NCI-H774 (cell line): ENCODE measurements at places on chromosomes 3 and 15.
A peak's percentile ranks its signal among the peaks of the same experiment; 100 is the strongest.

- DNase-seq = no peak
Observed at GRCh38 chr3:14424711-14425580, 22.5 kb downstream of the SLC6A6 start.

- DNase-seq = no peak
Observed at GRCh38 chr15:69532856-69533255, 80.2 kb downstream of the RPLP1 start.

GRCh38 chr15:40941528-40942336 lies 11.5 kb upstream of the CHAC1 start:
- peak; percentile 77 for DNase-seq

GRCh38 chr3:26731843-26732242 lies 109.3 kb downstream of the LRRC3B start:
- DNase-seq = no peak

DNA sequence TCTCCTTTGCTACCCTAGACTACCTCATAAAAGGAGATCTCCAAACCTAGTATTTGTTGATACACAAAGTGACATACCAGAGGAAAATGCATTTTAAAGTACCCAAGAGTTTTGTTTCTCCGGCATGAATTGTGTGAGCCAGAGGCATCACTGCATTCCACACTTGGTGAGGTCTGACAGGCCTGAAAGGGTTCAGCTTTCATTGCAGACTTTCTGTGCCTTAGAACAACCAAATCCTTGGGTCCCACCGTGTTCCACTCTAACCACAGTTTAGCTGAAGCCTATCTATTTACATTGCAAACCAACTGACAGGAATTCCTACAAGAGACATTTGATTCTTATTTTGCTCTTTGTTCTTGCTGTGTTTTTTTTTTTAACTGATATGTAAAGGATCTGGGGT lies 21.0 kb upstream of the EID1 start:
- no peak for DNase-seq

DNA sequence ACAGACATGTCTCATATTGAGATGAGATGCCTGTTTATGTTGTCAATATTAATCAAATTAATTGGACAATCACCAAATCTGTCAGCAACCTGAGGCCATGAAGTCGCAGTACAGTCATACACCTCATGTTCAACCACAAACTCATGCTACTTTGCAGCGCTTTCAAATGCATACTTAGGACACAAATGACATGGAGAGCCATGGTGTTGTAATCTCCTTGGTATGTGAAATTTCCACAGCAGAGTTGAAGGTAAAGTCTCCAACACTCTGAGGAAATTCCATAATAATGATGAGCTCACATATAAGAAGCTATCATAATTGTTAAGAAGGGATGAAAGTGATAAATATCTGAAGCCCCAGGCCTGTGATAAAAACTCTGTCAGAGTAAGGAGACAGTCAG lies 873.9 kb downstream of the MCTP2 start:
- no peak for DNase-seq

DNA sequence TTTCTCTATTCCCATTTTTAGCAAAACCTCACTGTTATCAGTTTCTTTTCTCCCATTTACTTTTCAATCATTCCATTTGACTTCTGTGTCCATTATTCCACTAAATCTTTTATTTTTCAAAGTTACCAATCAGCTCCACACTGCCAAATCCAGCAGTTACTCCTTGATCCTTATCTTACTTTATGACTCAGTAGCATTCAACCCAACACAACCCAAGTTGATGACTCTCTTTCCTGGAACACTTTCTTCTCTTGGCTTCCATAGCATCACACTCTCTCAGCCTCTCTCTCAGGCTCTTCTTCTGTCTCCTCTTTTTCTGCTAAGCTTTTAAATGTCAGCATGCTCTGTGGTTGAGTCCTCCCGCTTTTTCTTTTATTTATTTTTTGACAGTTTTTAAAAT lies 36.3 kb downstream of the RASGRP1 start:
- DNase-seq = no peak

GRCh38 chr15:33968224-33968623 lies at the start of gene CHRM5:
TSS of gene CHRM5 (plus strand) at chr15:33968497. CDS start at chr15:34062718, 94,221 bp downstream.
- no peak for DNase-seq

DNA sequence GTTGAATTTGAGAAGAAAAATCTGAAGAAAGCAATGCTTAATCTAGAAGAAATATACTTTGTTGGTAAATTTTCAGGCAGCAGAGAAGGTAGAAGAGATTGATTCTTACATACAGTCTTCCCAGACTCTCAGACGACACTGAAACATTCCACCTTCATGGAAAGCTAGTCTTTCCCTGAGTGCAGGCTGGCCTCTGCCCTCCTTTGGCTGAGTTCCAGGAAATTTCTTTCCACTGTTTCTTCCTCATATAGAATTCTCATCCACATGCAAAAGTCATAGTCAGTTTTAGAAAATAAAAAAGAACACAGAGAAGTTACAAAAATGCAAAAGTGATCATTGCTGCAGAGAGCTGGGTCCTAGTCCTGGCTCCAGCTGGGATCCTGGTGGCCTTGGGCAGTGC lies 142.5 kb upstream of the PRR23C start:
- no peak for DNase-seq

DNA sequence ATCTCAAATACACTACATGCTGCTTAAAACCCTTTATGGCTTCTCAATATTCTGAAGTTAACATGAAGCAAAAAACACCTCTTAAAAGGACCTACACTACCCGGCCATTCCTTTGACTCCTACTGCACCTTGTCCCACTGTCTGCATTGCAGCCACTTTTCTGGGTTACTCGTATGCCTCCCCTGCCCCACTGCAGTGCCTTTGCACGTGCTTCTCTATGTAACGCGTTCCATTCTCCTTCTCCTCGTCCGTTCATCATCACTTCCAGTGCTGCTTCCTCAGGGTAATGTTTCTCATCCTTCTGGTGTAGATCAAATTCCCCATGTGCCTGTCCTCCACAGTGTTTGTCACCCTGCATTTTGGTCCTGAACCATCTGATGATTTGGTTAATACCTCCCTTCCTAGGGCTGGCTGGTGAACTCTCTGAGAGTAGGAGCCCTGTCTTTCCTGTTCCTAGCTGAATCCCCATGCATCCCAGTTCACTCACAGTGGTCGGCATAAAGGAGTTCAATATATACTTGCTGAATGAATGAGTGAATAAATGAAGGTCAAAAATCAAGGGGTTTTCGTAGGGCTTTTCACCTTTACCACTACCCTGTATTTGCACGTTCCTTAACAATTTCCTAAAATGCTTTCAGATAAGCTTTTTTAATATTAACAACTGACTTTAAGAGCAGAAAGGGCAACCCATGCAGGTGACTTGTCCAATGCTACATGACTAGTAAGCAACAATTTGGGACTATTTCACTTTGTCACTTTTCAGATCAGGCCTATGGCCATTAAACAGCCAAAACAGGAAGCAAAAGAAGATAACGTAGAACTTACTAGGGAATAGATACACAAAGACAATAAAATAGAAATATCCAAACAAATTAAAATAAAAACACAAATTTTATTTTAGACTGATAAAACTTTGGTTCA lies 2.4 kb upstream of the STT3B start:
- no peak for DNase-seq

DNA sequence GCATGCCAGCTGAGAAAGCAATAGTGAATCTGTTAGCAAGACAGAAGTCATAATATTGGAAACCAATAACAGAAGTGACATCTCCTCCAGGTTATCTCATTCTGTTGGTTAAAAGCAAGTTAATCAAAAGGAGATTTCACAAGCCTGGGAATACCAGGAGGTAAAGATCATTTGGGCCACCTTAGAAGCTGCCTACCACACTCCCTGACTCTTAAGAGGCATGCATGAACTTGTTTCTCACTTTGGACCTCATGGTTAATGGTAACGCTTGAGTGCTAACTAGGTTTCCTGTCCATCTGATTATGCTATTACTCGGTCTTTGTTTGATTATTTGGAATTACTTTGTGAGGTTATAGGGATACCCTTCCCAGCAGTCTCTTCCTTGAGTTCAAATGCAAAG lies 650.8 kb upstream of the SGO1 start:
- DNase-seq = no peak

- no peak for DNase-seq
Observed at GRCh38 chr15:57457726-57458125, 81.4 kb downstream of the CGNL1 start.

- DNase-seq = no peak
Observed at GRCh38 chr3:60079076-60079475, 1029.3 kb upstream of the CFAP20DC start.

- no peak for DNase-seq
Observed at GRCh38 chr15:50110285-50110684, 8.7 kb downstream of the ATP8B4 start.

- DNase-seq = peak; percentile 57
Observed at GRCh38 chr3:158659454-158660237, 12.8 kb downstream of the LXN start.
